GM12892 (cell line): ENCODE measurements at places on chromosomes 3 and 15.

DNA sequence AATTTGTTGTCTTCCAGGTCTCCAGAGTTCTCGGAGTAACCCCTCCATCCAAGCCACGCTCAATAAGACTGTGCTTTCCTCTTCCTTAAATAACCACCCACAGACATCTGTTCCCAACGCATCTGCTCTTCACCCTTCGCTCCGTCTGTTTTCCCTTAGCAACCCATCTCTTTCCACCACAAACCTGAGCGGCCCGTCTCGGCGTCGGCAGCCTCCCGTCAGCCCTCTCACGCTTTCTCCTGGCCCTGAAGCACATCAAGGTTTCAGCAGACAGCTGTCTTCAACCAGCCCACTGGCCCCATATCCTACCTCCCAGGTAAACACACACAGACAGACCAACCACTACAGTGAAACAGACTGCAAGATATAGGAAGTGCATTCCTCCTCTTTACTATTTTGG, 87.9 kb upstream of the BLM start:
- no peak for DNase-seq

- no peak for DNase-seq
Measured at GRCh38 chr3:158977497-158977896, 175.6 kb downstream of the MFSD1 start.

DNA sequence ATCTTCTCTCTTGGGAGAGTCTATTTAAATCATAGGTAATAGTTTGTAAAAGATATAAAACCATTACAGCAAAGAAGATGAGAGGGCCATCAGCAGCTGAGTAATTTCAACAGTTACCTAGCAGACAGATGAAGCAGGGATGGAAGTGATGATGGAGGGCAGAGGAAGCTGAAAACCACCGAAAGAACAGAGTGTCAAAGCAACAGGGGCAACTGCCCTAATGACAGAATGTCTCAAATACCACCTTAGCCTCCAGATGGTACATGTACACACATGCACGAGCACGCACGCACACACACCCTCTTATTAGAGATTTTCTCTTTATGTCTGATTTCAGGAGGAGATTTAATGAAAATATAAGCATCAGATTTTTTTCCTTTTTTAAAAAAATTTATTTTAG, 64.5 kb downstream of the NEDD4 start:
- no peak for DNase-seq

DNA sequence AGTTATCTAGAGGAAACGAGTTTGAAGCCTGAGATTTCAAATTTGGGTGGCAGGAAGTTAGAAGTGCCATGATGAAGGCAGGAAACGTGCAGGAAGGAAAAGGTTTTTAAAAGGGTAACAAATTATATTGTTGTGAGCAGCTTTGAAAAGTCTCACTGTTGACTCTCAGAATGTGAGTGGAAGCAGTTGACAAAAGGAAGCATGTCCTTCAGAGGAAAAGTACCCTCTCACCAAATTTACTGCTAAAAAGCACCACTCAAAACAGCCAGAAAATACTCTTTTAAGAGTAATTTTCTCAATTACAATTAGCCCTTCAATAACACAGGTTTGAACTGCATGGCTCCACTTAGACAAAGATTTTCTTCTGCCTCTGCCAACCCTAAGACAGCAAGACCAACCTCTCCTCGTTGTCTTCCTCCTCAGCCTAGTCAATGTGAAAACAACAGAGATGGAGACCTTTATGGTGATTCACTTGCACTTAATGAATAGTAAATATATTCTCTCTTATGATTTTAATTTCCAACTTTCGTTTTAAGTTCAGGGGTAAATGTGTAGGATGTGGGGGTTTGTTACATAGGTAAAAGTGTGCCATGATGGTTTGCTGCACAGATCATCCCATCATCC, 117.1 kb upstream of the LIPC start:
- DNase-seq = no peak

GRCh38 chr3:165464736-165465135, 268.6 kb upstream of the SLITRK3 start:
- DNase-seq = no peak

DNA sequence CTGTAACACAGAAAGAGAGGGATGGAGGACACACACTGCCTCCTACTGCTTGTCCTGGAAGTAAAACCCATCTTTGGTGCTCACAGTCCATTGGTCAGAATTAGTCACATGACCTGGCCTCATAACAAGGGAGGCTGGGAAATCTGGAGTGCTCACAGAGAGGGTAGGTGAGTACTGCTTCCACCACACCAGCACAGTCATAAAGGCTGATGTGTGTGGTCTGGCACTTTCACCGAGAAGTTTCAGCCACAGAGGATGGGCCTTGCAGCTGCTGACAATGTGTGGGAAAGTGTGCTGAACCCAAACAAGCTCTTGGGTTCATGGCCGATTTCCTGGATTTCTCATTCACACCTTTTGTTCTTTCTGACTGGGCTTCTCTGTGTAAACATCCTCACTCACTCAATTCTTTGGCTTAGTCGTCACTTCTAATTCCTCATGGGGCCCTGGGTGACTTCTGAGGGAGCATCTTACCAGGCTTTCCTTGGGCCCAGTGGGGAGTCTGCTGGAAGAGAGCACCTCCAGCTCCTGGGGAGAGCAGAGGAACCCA, 100.7 kb downstream of the ASB7 start:
- DNase-seq = peak; percentile 42

DNA sequence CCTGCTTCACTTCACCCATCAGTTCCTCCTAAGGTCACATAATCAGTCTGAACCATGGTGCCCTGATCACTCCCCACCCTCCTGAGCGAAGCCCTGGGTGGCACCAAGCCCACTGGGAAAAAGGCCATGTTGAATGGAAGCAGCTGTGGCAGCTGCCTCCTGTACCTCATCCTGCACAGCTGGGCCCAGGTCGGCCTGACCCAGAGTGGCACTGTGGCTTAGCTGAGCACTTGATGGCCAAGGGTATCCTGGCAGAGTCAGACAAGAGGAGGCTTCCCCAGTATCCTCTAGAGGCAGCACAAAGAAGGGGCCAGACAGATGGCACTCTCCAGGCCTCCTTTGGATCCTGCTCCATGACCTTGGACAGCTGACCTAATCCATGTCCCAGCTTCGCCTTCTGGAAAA, 68.4 kb downstream of the TLE3 start:
- DNase-seq = no peak

DNA sequence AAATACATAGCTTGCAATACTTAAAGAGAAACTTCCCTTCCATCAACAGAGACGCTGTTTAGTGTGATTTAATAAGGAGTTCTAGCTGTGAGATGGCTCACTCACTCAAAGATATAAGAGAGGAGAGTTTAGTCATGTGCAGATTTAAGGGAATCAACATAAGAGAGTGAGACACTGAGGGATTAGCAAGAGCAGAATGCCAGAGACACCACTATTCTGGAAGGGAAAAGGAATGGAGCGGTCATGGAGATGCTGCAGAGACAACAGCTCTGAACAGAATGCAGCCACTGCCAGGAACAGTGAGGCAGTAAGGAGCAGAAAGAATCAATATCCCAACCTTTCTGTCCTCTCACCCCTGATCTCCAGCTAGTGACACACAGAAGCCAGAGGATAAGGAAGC, 248.8 kb downstream of the MBNL1 start:
- DNase-seq = no peak

GRCh38 chr15:57865294-57865693, 158.8 kb downstream of the POLR2M start:
- DNase-seq = no peak

- DNase-seq = no peak
Measured at GRCh38 chr3:184429786-184430185, 49.9 kb downstream of the CHRD start.

DNA sequence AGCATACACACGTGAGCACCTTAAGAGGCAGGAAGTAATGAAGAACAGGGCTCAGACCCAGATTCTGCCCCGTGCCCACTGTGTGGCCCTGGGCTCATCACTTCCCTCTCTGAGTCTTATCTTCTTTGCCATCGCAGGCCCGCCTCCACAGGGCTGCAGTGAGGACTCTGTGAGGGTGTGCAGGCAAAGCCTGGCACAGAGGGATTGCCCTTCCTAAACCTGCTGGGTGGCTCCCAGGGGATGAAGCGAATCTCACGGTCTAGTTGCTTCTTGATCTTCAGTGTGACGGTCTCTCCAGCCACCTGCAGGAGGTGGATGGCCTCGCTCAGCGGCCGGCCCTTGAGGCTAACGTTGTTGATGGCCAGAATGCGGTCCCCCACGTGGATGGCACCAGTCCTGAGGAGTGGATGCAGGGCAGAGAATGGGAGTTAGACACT, 32.8 kb downstream of the GRIP2 start:
- DNase-seq = no peak

GRCh38 chr3:66490984-66491383, 9.8 kb downstream of the LRIG1 start:
- DNase-seq = no peak

GRCh38 chr3:7752005-7752404, 749.6 kb upstream of the LMCD1 start:
- DNase-seq = no peak

DNA sequence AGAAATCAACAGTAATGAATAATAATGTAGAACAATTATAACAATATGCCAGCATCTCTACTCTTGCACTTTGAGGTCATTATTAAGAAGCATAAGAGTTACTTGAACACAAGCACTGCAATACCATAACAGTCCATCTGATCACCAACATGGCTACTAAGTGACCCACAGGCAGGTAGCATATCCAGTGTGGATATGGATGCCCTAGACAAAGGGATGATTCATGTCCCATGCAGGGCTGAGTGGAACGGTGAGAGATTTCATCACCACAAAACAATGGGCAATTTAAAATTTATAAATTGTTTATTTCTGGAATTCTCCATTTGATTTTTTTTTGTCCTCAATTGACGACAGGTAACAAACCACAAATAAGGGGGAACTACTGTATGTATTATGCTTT, 107.7 kb upstream of the TSC22D2 start:
- DNase-seq = no peak

GRCh38 chr15:68209735-68210408, 4.7 kb upstream of the CALML4 start:
- DNase-seq = peak; percentile 61

DNA sequence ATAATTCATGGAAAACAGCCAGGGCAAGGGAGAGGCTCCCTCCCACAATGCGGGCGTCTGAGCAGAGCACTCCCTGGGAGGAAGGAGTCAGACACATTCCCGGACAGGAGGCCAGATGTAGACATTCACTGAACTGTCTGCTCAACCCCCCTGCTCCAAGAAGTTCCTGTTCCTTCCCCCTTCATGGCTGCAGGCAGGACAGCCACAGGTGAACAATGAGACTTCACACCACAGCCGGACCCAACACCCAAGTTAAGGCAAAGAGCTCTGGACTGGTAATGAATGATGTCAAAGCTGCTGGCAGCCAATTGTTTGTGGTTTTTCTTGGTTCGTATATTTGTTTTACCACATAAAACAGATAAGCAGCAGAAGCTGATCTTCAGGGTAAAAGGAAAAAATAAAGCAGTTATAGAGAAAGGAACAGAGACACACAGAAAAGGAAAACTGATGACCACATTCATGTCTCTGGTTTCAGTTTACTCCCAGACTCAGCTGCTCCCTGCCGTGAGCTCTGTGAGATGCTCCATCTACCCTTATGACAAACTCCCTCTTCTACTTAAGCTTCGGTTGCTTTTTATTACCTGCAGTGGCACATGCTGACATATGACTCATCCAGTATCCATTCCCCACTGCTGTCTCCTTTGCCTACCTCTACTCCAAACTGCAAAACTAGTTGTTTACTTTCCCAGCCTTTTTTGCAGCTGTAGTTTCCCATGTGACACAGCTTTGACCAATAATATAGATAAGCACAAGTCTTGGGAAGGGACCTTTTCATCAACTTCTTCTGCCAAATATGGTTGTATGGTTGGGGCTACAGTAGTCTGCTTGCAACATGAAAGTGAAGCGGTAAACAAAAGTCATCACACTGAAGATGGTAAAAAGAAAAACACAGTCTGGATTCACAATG, 33.1 kb downstream of the DZIP1L start:
- no peak for DNase-seq

DNA sequence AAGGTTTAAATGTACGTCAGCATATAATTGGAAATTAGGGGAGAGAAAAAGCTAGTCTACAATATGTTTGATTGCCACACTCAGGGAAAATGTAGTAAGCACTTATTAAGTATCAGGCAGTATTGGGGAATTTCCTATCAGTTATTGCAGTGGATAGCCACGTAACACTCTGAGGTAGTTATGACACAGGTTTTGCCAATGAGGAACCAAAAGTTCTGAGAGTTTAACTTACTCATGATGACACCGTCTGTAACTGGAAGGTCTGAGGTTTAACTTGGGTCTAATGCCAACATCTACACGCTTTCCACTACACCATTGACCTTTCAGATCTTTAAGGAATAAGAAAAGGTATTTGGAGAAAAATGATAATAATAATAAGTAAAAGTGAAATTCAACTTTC, 89.5 kb downstream of the ZMAT3 start:
- DNase-seq = no peak

DNA sequence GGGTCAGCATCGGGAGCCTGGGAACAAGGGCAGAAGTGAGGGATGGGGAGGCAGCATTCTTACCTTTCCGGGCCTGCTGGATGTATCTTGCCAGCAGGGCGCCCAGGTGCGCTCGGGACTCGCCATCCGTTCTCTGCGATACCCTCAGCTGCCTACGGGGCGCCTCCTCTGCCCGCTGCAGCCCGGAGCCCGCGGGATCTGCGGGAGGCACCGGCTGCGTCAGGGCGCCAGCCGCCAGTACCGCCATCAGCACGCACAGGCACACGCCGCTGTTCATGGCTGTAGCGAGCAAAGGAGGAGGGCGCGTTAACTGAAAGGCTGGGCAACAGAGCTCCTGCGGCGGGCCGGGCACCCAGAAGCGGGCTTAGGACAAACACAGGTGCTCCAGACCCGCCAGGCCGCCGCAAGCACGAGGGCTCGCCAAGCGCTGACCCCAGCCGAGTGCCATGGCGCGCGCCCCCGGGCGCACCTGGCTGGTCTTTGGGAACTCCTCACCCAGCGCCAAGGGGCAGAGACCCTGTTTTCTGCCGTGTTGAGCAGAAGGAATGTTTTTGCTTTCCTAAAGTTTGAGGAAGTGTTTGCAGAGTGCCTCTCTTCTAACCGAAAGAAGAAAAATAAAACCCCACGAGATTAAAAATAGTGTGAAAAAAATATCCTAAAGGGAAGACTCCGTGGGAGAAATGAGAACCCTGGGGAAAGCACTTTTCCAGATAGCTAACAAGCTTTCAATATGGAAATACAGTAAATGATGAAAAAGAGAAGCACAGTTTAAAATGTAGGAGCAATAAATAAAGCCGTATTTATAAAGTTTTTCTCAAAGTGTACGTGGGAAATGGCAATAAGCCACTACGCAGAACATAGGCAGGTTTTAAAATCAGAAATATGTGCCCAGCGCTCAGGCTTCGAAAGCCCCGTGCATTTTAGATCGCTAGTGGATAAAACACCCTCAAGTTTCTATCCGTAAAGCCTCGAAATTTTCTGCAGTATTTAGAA, 2.3 kb downstream of the CCK start:
- no peak for DNase-seq

GRCh38 chr3:21564531-21564930, 186.5 kb downstream of the ZNF385D start:
- no peak for DNase-seq
